Mesenchymal stem cell (in vitro differentiated cells and primary cell): ENCODE measurements at places on chromosomes 2 and 18.

DNA sequence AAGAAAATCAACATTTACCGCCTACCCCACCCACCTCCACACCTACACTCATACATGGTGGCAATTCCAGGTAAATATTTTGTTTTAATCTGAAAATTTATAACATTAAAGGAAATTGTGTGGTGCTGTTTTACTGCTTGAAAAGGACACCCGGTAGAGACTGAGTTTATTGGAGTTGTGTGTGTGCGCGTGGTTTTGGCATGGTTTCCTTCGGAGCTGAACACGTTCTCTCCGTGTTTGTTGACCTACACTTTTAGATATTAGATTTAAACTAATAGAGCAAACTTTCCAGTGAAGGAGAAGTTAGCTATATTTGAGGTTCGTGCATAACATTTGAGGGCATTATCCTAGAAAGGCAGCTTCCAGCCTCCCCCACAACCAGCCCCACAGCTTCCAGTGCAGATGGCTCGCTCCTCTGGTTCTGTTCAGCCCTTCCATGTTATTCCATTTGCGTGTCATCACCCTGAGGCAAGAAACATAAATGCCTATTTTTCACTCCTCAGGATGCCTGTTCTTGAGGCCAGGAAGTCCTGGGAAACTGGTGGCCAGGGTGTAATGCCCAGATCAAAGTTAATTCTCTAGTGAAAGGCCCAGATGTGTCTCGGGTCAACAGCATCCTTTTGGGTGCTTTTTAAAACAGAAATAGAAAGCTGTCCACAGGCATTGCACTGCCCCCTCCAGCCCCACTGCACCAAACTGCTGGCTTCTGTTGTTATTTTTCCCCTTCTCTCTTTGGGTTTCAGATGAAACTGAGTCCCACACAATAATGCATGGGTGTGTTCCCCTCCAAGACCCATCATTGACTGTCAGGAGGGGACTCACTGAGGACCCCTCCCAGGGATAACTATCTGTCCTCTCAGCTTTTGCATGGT is 190.2 kb downstream of the SETBP1 start:
- no peak for DNase-seq

GRCh38 chr2:146721486-146721885 is 1123.3 kb upstream of the ACVR2A start:
- DNase-seq, result no peak

- peak; percentile 47 for DNase-seq
Observed at GRCh38 chr2:35410431-35411061, 945.0 kb upstream of the CRIM1 start.

GRCh38 chr2:218734190-218734975 is 23.7 kb downstream of the TTLL4 start:
- DNase-seq, result peak; percentile 25

DNA sequence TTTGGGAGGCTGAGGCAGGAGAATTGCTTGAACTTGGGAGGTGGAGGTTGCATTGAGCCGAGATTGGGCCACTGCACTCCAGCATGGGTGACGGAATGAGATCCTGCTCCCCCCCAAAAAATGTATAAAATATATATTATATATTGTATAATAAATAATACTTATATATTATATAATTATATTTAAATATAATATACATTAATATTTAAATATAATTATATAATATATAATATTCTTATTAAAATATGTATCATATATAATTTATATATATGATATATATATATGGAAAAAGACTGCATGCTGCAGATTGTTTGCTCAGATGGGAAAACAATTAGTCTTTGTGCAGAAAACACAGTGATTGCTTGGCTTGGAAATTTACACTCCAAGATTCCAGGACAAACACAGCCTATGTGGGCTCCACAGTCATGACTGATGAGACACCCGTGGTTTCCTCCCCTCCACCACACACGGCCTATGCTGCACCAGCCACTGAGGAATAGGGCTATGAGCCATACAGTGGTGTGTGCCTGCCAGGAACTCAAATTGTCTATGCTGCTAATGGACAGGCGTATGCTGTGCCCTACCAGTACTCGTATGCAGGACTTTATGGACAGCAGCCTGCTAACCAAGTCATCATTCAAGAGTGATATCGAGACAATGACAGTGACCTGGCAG is 30.0 kb downstream of the PMAIP1 start:
- DNase-seq, result peak; percentile 26

GRCh38 chr2:135164431-135164830 is 112.3 kb downstream of the RAB3GAP1 start:
- peak; percentile 38 for DNase-seq

- no peak for DNase-seq
Observed at GRCh38 chr2:159175182-159175581, 111.3 kb downstream of the WDSUB1 start.

DNA sequence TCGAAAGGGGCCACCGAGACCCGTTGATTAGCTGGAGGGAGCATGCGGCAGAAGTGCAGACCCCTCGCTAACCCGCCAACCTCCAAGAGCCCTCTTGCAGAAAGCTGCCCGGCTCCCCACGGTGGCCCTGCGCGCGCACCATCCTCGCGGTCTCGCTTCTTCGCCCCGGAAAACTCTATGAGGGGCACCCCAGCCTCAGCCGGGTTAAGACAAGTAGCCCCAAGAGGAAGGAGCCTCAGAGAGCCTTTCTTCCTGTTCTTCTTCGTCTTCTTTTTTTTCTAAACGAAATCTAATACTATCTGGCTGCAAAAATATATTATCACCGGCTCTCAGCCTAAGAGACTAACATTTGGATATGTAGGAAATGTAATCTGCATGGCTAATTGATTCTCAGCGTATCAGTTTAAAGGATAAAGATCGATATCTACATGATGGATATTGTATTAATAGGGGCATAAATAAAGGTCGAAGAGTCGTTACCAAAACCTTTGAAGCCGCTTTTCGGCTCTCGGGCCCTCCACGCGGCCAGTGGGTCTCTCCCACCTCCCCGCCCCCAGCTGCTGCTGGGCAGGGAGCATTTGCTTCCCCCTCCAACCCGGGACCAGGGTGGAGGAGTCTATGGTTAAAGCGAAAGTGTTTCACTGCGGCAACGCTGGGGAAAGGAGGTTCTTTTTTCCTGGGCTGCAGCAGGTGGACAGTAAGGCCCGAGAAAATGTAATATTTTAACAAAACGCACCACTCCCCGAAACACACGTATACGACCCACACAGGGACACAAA is 6.1 kb upstream of the PAX3 start:
- DNase-seq, result no peak

DNA sequence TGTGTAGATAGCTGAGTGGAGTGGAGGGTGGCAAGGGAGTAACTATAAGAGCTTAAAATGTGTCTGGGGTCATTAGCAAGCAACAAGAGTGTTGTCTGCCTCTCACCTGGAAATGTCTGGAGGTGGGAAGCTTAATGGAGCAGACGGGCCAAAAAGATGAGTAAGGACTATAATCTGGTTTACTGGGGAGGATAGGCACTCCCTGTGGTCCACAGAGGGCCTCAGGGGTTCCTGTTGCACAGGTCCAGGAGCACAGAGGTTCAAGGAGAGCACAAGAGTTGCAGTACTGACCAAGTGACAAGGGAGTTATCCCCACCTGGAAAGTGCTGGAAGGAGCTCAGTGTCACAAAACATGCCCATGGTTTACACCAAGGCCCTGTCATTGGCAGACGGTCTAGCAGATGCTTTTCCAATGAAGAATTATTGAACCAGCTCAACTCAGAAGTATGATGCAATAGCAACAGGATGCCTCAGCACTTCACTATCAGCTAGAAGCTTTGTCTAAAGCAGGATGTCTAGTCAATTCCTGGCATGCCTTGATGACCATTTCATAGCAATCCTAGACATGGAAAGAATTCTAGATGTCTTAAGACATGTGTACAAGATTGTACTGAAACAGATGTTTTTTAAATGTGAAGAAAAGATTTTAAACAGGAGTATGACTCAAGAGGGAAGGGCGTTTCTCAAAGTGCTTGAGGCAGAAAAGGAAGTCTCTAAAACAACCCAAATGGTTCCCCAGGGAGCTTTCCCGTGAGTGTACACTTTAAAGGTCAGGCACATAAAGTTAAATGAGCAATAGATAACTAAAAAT is 62.9 kb upstream of the SERPINE2 start:
- peak; percentile 94 for DNase-seq

DNA sequence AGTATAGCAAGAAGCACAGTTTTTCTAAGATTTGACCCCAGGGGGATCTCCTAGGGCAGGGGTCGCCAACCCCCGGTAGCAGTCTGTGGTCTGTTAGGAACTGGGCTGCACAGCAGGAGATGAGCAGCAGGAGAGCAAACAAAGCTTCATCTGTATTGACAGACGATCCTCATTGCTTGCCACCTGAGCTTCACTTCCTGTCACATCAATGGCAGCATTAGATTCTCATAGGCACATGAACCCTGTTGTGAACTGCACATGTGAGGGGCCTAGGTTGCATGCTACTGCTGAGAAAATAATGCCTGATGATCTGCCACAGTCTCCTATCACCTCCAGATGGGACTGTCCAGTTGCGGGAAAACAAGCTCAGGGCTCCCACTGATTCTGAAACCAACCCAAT is 136.2 kb downstream of the RGPD3 start:
- DNase-seq, result no peak

GRCh38 chr2:14632133-14632936 is at the start of gene LRATD1:
Gene LRATD1, plus strand, starts transcription at chr2:14632717. Its CDS starts 1,263 bp downstream, at chr2:14633980.
- DNase-seq, result peak; percentile 68

GRCh38 chr2:116142644-116143227 is 1671.8 kb upstream of the DDX18 start:
- DNase-seq, result no peak

- DNase-seq, result peak; percentile 46
Observed at GRCh38 chr2:39510140-39510539, 73.1 kb upstream of the MAP4K3 start.

GRCh38 chr2:95380731-95381130 is 21.8 kb upstream of the FAHD2A start:
- DNase-seq, result no peak

GRCh38 chr2:56169521-56169920 is 14.3 kb upstream of the CCDC85A start:
- DNase-seq, result no peak

DNA sequence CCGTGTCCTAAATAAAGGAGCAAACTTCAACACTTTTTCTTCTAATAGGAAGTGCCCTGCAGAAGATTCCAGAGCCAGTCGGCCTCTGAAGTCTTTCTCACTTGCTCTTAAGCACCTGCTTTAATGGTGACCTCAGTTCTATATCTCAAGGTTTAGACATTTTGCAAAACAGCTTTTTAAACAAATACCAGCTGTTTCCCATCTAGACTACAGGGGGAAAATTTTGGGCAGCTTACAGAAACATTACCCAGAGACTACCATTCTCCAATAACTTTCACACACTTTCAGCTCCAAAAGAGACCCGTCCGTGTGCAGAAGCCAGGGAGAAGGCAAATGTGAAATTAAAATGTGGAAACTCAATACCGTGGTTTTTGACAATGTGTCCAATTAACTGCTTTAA is 285.3 kb upstream of the CCDC68 start:
- DNase-seq, result no peak

DNA sequence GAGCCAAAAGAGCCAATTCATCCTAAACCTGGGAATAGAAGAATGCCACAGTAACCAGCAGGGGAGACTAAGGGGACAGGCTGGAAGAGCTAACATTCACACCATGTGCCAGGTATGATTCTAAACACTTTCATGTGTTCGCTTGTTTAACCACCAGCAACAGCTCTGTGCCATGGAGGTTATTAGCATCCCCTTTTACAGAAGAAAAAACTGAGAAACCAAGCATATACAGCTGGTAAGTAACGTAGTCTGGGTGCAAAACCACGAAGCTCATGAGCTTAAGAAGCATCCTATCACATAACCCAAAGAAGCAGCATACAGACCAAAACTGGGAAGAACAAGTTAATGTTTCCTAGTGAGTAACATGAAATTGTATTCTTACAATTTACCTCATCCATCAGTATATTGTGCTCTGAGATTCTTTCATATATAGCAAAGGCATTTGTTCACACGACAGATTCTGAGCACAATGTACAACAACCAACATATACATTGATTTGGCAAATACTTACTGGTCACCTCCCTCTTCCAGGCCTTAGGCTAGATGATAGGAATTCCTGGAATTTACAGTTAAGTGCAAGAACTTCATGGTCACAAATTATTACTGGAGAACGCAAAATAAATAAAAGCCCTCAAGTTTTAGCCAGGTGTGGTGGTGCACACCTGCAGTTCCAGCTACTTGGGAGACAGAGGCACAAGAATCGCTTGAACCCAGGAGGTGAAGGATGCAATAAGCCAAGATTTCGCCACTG is 36.5 kb upstream of the HNRNPA3 start:
- DNase-seq, result no peak

DNA sequence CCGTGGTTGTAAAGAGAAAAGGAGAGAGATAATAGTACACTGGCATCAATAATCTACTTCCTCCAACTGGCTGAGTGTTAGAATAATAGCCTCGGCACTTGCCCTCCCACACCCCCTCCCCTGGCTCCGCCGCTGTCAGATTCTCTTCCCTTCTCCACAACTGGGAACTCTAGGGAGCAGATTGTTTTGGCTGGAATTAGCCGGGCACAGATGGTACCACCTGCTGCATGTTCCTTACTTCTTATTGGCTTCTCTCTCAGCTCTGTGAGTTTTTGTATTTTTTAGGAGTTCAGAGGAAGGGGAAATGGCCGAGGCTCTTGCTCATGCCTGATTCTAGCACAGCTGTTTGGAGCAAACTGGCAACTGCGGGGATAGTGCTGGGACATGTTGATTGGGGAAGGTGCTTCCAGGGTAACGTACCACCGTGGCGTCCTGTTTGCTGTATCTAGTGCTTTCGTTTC is 140.0 kb downstream of the ZEB2 start:
- no peak for DNase-seq

DNA sequence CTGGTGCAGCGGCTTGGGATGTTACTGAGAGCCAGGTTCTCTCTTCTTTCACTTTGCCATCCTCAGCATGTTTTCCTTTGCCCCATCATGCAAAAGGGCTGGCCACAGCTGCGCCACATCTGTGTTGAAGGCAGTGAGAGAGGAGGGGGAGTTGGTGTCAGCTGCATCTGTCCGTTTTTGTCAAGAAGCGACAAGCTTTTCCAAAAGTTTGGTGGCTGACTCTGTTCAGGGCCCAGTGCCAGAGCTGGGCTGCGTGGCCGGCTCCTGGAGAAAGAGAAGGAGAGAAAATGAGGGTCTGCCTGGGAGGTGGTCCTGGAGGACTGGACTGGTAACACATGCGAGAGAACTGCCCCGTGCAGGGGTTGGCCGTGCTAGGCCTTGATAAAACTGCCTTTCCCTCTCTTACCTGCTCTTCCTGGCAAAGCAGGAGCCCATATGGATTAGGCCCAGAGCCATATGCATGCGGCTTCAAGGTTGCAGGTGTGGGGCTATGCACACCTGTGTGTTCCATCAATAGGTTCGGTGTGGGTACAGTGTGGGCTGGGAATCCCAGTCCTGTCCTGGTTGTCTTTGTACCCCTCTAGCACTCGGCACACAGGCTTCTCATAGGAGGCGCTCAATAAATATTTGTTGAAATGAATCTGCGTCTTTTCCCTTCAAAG is 9.0 kb downstream of the RNF144A start:
- no peak for DNase-seq

- no peak for DNase-seq
Observed at GRCh38 chr2:22995576-22995975, 389.4 kb upstream of the KLHL29 start.
